ENCODE measurements at places on chromosomes 5 and 9. TPM values are rescaled to one million over a fixed set of nuclear protein-coding genes. Genes with fewer than 3 reads are reported as not detected.

GAS1 gene
- 24.6 TPM for total RNA-seq

ADAMTSL1 gene
- total RNA-seq: 2.5 TPM

HTR4 gene
- total RNA-seq: not detected

TMEM250 gene
- total RNA-seq: 39.0 TPM

LCN6 gene
- not detected for total RNA-seq

FOXD4 gene
- 0.77 TPM for total RNA-seq

SLC25A48 gene
- not detected for total RNA-seq

GRCh38 chr9:107269681-107270080, 13.4 kb upstream of the RAD23B start:
- H3K36me3 ChIP-seq: peaks cover 3% of the 10 kb centered on the region
- no peaks in the 10 kb centered on the region for H3K4me1 ChIP-seq
- no peak overlapping the region for H3K27ac ChIP-seq

DNA sequence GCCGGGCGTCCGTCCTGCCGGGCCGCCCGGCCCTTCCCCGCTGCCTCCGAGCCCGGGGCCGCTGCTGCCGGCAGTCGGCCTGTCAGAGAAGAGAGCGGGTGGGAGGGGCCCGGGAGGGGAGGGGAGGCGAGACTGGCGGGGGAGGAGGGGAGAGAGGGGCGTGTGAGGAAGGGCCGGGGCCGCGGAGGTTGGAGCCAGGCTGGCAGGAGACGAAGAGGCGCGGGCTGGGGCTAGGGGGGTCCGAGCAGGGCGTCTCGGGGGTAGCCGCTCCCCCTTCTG, 570 bp downstream of the CREBRF start:
- H3K4me3 ChIP-seq: peak overlapping the region; percentile 99
- DNase-seq: no peak

GRCh38 chr5:80182809-80183580, 72.9 kb downstream of the SERINC5 start:
- H3K4me1 ChIP-seq: peaks cover 33% of the 10 kb centered on the region
- no peaks in the 10 kb centered on the region for H3K36me3 ChIP-seq
- H3K27ac ChIP-seq: no peak overlapping the region
- no peak for DNase-seq

DNA sequence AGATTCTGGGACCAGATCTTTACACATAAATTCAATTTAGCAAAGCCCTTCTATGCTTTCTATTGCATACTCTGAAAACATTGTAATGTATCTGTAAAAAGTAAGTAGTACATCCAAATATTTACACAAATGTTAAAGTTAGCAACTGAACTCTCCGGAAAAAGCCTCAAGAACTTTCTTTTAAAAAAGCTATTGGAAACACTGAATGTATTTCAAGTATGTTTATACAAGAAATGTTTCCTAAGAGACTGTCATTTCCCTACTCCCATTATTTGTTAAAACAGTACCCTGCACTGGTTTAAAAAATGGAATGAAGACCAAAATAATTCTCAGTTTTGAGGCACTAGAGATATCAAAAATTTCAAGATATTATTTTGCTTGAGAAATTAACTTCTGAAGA, 44.8 kb upstream of the TRIM36 start:
- H3K27me3 ChIP-seq: no peaks in the 10 kb centered on the region
- peaks cover 5% of the 10 kb centered on the region for H3K4me1 ChIP-seq
- H3K36me3 ChIP-seq: peaks cover 13% of the 10 kb centered on the region
- no peak overlapping the region for H3K27ac ChIP-seq
- no peak for DNase-seq
- no peak overlapping the region for H3K4me3 ChIP-seq

- no peaks in the 10 kb centered on the region for H3K27me3 ChIP-seq
- no peak for DNase-seq
- peaks cover 20% of the 10 kb centered on the region for H3K4me1 ChIP-seq
Measured at GRCh38 chr9:33703430-33704102, 91.8 kb upstream of the PRSS3 start.

DNA sequence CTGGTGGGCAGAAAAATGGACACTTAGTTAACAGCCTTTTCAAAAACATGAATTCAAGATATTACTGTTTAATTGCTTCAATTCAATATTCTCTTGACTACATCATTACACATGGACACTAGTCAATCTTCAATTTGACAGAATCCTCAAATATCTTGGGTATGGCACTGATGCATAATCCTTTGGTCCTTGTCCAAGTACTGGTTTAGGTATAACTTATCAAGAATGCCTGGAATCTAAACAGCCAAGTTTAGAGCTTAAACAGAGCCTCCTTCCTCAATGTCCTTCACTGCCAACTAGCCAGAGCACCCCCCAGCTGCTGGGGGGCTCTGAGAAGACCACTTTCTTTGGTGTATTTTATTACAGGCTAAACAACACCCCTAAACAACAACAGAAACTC, 61.6 kb upstream of the ERCC6L2 start:
- H3K4me3 ChIP-seq: no peak overlapping the region
- H3K27me3 ChIP-seq: no peaks in the 10 kb centered on the region
- H3K4me1 ChIP-seq: peaks cover 4% of the 10 kb centered on the region
- no peak overlapping the region for H3K27ac ChIP-seq

- DNase-seq: no peak
- H3K27ac ChIP-seq: no peak overlapping the region
Measured at GRCh38 chr9:3736161-3736560, 210.4 kb upstream of the RFX3 start.

DNA sequence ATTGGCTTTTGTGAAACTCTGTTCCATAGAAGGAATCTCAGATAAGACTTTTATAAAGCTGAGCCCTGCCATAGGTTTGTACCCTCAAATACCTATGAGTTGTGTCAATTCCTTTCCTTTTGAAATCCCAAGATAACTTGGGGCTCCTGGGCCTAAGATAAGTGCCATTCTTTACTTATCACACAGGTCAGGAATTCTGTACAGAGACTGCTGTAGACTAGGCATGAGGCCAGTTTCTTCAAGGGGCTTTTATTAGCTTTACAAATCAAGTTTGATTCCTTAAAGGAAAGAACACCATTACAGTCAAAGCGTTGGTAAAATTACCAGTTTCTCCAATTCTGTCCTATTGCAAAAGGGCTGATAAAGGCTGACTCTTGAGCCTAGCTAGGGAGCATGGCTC, 39.2 kb downstream of the SHC3 start:
- peaks cover 16% of the 10 kb centered on the region for H3K4me1 ChIP-seq
- H3K27me3 ChIP-seq: no peaks in the 10 kb centered on the region
- H3K27ac ChIP-seq: no peak overlapping the region
- H3K4me3 ChIP-seq: no peak overlapping the region
- no peak for DNase-seq

- no peaks in the 10 kb centered on the region for H3K4me1 ChIP-seq
- H3K27ac ChIP-seq: no peak overlapping the region
- no peaks in the 10 kb centered on the region for H3K27me3 ChIP-seq
- no peaks in the 10 kb centered on the region for H3K36me3 ChIP-seq
- DNase-seq: no peak
Measured at GRCh38 chr5:76292620-76293322, 110.3 kb upstream of the IQGAP2 start.

DNA sequence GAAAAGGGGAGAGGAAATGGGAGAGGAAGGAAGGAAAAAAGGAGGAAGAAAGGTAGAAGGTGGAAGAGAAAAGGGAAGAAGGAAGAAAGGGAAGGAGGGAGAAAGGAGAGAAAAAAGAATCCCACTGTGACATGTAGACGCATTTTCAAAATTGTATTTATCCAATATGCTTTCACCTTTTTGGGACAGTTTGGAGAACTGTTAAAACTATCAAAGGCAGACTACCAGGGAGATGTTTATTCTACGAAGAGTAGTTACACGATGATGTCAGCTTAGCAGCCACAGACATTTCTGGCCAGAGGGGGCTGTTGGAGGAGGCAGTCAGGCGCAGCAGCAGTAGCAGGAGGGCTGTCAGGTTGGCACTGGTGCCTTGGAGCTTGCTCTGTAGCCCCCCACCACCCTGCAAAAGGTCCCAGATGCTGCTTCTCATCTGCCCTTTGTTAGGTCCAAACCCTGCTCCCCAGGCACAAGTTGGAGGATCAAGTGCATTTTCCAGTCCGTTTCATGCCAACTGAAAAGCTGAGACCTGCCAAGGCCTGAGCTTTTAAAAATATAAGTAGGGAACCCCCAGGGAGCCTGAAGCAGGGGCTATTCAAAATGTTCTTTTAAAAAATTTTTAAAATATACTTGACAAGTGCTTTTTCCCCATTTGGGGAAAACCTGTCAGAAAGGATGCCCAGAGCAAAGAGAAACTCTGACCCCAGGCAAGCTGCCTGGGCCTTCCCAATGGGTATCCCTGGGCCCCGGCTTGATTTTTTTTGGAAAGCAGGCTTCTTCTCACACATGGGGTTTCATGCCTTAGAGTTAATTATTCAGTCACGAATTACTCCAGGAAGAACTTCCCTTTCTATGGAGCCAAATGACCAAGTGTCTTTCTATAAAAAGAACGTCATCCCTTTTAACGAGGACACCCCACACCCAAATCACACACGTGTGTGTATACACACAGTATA, 203.3 kb downstream of the SLIT3 start:
- H3K4me3 ChIP-seq: no peak overlapping the region
- H3K27ac ChIP-seq: no peak overlapping the region
- peaks cover 4% of the 10 kb centered on the region for H3K4me1 ChIP-seq
- H3K27me3 ChIP-seq: no peaks in the 10 kb centered on the region
- DNase-seq: no peak

GRCh38 chr5:855771-856530, 5.2 kb upstream of the ZDHHC11 start:
- DNase-seq: no peak
- H3K4me1 ChIP-seq: no peaks in the 10 kb centered on the region
- H3K4me3 ChIP-seq: no peak overlapping the region
- no peaks in the 10 kb centered on the region for H3K36me3 ChIP-seq

GRCh38 chr5:40224421-40224820, 455.3 kb upstream of the PTGER4 start:
- no peaks in the 10 kb centered on the region for H3K4me1 ChIP-seq
- H3K36me3 ChIP-seq: no peaks in the 10 kb centered on the region
- H3K4me3 ChIP-seq: no peak overlapping the region

DNA sequence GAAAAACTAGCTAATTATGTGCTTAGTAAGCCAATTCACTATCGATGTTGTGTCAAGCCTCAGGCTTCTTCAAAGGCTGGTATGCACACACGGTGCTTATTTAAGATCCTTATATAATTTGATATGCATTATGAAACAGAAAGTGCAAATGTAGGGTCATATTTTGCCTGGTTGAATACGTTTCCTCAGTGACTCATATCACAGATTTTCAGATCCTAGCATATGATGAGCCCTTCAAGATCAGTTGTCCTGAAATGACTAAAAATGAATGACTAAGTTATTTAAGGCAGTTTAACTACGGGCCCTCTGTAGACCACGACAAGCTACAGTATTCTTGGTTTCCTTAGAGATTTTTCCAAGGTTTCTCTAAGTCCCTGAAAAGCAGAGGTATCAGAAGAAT, 778.3 kb downstream of the PRELID2 start:
- DNase-seq: no peak
- peaks cover 7% of the 10 kb centered on the region for H3K4me1 ChIP-seq
- H3K36me3 ChIP-seq: no peaks in the 10 kb centered on the region
- H3K4me3 ChIP-seq: no peak overlapping the region

DNA sequence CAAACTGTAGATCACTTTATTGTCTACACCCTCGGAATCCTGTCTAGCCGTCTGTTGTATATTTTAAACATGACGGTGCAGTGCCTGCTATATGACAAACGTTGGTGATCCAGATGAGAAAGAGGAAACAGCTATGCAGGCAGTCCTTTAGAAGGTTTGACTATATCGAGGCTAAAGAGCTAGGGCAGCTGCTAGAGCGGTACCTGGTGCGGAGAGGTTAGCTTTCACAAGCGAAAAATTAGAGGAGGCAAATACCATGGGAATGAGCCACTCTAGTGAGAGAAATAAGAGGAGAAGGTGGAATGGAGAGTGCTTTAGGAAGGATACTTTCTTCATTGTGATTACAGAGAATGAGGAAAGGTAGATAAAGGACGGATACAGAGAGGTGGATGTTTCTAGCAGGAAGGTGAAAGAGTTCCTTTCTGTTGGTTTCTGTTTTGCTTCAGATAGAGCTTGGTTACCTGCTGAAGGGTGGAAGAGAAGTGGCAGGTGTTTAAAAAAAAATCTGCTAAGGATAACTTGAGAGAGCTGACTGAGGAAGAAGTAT, 959 bp upstream of the FBXL17 start:
- H3K4me1 ChIP-seq: peaks cover 32% of the 10 kb centered on the region
- peak overlapping the region; percentile 97 for H3K4me3 ChIP-seq
- DNase-seq: peak; percentile 2
- H3K27ac ChIP-seq: no peak overlapping the region
- peaks cover 5% of the 10 kb centered on the region for H3K36me3 ChIP-seq

DNA sequence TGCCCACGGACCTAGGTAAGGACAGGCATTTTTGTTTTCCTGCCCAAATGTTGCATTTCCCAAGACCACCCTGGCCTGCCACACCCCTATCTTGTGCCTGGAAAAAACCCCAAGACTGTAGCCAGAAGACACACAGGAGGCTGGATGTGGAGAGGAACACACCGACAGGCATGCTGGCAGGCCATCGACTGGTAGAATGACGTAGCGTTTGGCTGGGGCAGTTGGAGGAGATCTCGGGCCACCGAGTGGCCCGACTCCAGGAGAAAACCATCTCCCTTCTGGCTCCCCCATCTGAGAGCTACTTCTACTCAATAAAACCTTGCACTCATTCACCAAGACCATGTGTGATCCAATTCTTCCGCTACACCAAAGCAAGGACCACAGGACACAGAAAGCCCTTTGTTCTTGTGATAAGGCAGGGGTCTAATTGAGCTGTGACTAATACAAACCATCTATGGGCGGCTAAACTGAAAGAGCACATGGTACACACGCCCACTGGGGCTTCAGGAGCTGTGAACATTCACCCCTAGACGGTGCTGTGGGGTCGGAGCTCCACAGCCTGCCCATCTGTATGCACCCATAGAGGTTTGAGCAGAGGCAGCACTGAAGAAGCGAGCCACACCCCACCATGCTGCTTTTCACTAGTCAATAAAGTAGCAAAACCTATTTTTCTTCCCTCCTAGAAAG, 38.9 kb upstream of the N4BP3 start:
- H3K27me3 ChIP-seq: peaks cover 4% of the 10 kb centered on the region
- H3K36me3 ChIP-seq: no peaks in the 10 kb centered on the region
- peak overlapping the region; percentile 80 for H3K27ac ChIP-seq
- H3K4me3 ChIP-seq: no peak overlapping the region
- peaks cover 15% of the 10 kb centered on the region for H3K4me1 ChIP-seq

DNA sequence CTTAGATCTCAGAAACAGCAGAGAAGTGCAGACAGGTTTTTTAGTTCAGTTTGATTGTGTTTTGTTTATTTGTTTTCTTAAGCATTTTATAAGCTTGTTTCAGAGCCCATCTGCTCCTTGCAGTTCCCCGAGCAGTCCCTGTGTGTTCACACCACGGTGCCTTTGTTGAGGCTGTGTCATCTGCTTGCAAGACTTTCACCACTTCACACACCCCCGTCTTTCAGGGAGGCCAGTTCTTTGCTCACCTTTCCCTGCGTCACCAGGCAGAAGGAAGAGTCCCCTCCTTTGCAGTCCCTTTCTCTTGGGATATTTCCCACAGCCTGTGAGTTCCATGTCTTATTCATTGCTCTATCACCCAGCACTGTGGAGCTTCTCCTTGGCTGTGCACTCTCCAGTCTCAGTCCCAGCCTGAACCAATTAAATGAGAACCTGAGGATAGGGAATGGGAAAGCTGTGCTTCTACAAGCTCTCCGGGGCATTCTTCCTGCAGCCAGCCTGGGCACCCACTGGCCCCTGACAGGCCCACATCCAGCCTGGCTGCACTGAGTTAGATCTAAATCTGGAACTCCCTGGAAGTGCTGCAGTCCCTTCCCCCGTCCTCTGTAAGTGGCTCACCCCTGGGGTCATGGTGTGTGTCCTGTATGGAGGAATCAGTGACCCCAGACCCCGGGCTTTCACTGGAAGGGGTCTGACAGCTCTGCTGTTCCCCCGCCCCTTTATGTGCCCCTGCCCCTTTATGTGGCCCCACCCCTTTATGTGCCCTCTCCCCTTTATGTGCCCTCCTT, 5.5 kb downstream of the MVB12B start:
- peak overlapping the region; percentile 68 for H3K4me3 ChIP-seq
- no peak for DNase-seq
- no peaks in the 10 kb centered on the region for H3K27me3 ChIP-seq
- peaks cover 10% of the 10 kb centered on the region for H3K36me3 ChIP-seq

Data from neural crest cell (in vitro differentiated cells).